Activated T-helper 2 cell treated with anti-CD3 and anti-CD28 coated beads, Interferon-gamma antibody, Interleukin-2, Interleukin-4, amounts not matched to agents 10 μg/mL and 5 μg/mL and 100 μg/mL, durations not matched to agents 14 hours and 24 hours and 36 hours (primary cell): ENCODE measurements at places on chromosomes 1 and 21.

GRCh38 chr1:42679364-42679983, 2.7 kb upstream of the YBX1 start:
- no peak overlapping the region for H3K27ac ChIP-seq
- no peak for DNase-seq
- no peak overlapping the region for H3K4me3 ChIP-seq
- H3K27me3 ChIP-seq: no peaks in the 10 kb centered on the region

DNA sequence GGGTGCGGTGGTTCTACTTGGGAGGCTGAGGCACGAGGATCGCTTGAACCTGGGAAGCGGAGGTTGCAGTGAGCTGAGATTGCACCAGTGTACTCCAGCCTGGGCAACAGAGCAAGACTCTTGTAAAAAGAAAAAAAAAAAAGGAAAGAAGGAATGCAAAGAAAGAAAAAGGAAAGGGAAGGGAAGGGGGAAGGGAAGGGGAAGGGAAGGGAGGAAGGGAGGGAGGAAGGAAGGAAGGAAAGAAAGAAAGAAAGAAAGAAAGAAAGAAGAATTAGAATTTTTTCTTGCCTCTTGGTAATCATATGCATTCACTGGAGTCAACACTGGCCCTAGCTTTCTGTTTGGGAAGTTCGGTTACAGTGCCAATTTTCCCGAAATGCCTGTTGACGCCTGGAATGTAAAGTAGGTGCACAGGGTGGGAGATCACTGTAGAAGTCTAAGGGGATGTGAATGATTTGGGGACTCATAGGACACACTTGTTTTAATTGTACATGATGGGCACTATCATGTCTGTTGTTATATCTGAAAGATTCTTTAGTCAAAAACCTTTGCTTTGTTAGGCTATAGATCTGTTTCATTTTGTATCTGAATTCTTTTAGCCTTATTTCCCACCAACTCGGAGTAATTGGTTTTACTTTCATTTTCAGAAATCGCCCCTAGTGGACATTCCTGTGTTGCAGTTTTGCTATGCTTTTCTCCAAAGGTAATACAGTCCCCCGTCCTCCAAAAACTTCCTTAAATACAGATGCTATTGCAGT, 59.8 kb upstream of the MORC3 start:
- peak overlapping the region; percentile 75 for H3K27ac ChIP-seq
- H3K36me3 ChIP-seq: peaks cover 22% of the 10 kb centered on the region
- peaks cover 21% of the 10 kb centered on the region for H3K4me1 ChIP-seq
- H3K27me3 ChIP-seq: no peaks in the 10 kb centered on the region
- peak overlapping the region; percentile 70 for H3K4me3 ChIP-seq

DNA sequence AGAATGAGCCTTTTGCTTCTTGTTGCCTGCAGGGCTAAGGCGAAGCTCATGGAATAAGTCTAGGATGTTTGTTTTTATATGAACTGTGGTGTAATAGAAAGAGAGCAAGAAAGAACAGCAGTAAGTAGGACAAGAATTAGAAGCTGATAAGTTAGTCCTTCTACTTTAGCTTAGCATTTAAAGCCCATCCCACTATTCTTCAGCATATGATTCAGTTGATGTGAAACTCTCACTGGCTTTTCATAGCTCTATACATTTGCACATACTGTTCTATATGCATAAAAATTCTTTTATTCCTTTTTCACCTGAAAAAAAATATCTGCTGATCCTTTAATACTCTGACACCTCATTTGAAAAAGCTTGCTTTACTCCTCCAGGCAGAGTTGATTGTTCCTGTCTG, 712.0 kb downstream of the USP25 start:
- no peak overlapping the region for H3K4me3 ChIP-seq
- H3K4me1 ChIP-seq: no peaks in the 10 kb centered on the region
- no peaks in the 10 kb centered on the region for H3K36me3 ChIP-seq
- H3K27me3 ChIP-seq: no peaks in the 10 kb centered on the region

GRCh38 chr1:88813471-88813870, 77.9 kb downstream of the GTF2B start:
- no peak overlapping the region for H3K4me3 ChIP-seq
- H3K27ac ChIP-seq: no peak overlapping the region
- H3K36me3 ChIP-seq: peaks cover 34% of the 10 kb centered on the region
- peaks cover 5% of the 10 kb centered on the region for H3K4me1 ChIP-seq
- H3K27me3 ChIP-seq: no peaks in the 10 kb centered on the region

DNA sequence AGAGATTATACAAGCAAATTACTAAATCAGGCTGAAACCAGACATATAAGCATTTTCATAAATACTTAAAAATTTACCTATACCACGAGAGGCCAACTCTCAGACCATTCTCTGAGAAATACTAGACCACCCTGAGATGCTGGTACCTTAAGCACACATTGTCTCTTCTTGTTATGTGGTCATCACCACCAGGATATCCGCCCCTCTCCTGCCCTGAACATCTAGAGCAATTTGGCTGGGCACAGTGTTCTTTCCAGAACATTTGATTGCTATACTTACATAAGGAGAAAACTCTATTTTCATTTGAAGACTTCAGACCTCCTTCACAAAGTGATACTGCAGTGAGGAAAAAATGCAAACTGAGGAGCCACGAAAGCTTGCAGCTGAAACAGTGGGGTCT, 36.2 kb upstream of the DUSP10 start:
- peak overlapping the region; percentile 19 for H3K4me3 ChIP-seq
- H3K36me3 ChIP-seq: no peaks in the 10 kb centered on the region
- DNase-seq: no peak
- peaks cover 84% of the 10 kb centered on the region for H3K4me1 ChIP-seq
- no peaks in the 10 kb centered on the region for H3K27me3 ChIP-seq
- peak overlapping the region; percentile 92 for H3K27ac ChIP-seq

- H3K4me1 ChIP-seq: no peaks in the 10 kb centered on the region
- DNase-seq: no peak
- no peak overlapping the region for H3K4me3 ChIP-seq
- H3K36me3 ChIP-seq: no peaks in the 10 kb centered on the region
- H3K27ac ChIP-seq: no peak overlapping the region
Observed at GRCh38 chr1:37071829-37072228, 37.5 kb upstream of the GRIK3 start.

DNA sequence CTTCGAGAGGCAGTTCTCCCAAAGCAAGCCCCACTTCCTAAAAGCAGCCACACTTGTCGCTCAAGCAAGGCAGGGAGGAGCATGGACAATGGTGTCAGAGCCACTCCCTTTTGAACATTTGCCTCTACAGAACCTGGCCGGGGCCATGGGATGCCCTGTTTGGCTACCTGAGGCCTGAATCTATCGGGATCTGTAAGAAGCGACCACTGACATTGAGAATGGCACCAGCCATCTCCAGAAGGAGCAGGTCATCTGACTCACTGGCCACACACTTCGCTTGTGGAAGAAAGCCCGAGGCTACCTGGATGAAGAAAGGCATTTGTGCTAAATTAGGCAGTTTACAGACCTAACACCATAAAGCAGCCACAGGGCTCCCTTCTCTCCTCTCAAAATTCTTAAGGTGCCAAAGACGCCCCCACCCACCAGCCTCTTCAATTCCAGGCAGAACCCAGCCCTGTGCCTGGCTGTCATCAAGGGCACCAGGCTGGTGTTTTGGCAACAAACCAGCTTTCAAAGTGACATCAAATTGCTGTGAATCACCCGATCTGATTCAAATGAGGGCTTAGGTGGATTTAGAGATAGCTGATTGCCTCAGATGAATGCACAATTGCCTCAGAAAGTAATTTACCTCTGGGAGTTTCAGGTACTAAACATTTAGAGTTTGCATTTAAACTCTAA, 104.8 kb downstream of the ETS2 start:
- H3K36me3 ChIP-seq: no peaks in the 10 kb centered on the region
- H3K4me1 ChIP-seq: peaks cover 16% of the 10 kb centered on the region
- no peak for DNase-seq
- H3K27me3 ChIP-seq: no peaks in the 10 kb centered on the region
- no peak overlapping the region for H3K4me3 ChIP-seq

DNA sequence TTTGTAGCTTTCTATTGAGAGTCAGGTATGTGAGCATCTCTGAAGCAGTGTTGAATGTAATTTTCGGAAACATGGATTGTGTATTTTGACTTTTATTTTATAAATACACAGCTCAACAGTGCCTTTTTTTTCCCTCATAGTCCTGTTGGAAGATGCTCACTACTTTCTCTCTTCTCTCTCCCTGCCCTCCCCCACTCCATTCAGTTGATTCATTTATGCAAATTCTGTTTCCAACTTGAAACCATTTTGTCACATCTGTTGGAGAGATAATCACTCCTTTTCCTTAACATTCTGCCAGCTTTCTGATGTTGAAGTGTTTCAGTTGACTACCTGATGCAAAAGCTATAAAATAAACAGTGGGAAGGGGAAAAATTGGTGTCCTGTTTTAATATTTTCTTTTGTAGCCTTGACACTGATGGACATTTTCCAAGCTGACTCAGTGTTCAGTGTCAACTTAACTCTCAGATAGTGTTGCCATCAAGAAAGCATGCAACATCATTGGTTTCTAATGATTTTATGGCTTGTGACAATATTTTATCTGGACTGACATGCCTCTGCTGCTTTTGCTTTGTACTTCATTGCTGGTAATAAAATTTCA, 194.5 kb downstream of the HS2ST1 start:
- peaks cover 2% of the 10 kb centered on the region for H3K4me1 ChIP-seq
- DNase-seq: no peak
- H3K27ac ChIP-seq: no peak overlapping the region
- H3K27me3 ChIP-seq: no peaks in the 10 kb centered on the region
- H3K36me3 ChIP-seq: peaks cover 8% of the 10 kb centered on the region

GRCh38 chr1:112911506-112912220, 44.3 kb downstream of the SLC16A1 start:
- no peaks in the 10 kb centered on the region for H3K27me3 ChIP-seq
- no peak overlapping the region for H3K4me3 ChIP-seq
- H3K27ac ChIP-seq: no peak overlapping the region
- DNase-seq: no peak
- no peaks in the 10 kb centered on the region for H3K4me1 ChIP-seq

- peaks cover 18% of the 10 kb centered on the region for H3K27me3 ChIP-seq
- H3K27ac ChIP-seq: no peak overlapping the region
- no peak overlapping the region for H3K4me3 ChIP-seq
- DNase-seq: no peak
- peaks cover 7% of the 10 kb centered on the region for H3K36me3 ChIP-seq
Observed at GRCh38 chr1:184858288-184858687, 103.6 kb upstream of the EDEM3 start.

- peaks cover 56% of the 10 kb centered on the region for H3K4me1 ChIP-seq
- H3K27ac ChIP-seq: peak overlapping the region; percentile 91
- H3K4me3 ChIP-seq: peak overlapping the region; percentile 80
- peaks cover 56% of the 10 kb centered on the region for H3K36me3 ChIP-seq
- H3K27me3 ChIP-seq: no peaks in the 10 kb centered on the region
- DNase-seq: no peak
Observed at GRCh38 chr1:110876748-110877341, 3.9 kb downstream of the CD53 start.

DNA sequence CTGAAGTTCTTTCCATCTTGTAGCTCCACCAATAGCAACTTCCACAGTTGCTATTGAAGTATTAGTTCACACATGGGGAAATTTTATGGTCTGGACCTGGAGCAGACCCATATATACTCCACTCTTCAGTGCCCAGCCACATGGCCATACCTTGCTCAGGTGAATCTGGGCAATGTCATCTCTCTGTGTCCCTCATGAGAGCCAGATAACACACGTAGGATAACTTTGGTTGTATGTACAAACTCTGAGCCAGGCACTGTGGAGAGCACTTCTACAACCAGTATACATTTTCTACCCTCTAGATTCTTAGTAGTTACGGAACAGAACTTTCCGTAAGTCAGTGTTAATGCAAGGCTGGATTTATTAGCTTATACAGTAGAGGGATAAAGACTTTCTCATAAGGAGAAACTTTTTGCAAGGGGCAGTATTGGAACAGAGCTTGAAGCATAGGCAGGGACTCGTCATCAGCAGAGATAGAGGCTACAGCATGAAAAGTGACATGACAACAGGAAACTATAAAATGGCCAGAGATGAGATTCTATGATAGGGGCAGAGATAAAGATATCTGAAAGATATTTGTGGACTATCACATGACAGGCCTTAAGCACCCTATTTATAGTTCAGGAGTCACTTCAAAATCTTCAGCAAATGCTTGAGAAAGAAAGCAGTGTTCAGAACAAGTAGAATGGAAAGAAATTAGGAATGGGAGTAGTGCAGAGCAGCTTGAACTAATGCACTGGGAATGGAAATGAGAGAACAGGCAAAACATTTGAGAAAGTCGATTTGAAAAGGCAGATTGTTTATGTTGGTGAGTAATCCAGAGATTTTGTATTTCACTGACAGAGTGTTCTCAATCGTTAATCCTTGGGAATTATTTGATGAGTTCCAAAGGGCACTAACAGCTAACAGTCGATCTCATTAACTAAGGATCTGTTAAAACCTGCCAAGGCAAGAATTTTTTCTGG, 481.8 kb downstream of the USP25 start:
- no peak overlapping the region for H3K27ac ChIP-seq
- no peaks in the 10 kb centered on the region for H3K4me1 ChIP-seq
- H3K36me3 ChIP-seq: no peaks in the 10 kb centered on the region
- H3K4me3 ChIP-seq: no peak overlapping the region
- DNase-seq: no peak
- H3K27me3 ChIP-seq: no peaks in the 10 kb centered on the region

- no peaks in the 10 kb centered on the region for H3K36me3 ChIP-seq
- H3K4me1 ChIP-seq: peaks cover 5% of the 10 kb centered on the region
- DNase-seq: peak; percentile 24
Observed at GRCh38 chr1:230753586-230754251, 6.5 kb downstream of the CAPN9 start.

GRCh38 chr1:67860776-67861175, 27.5 kb upstream of the GNG12 start:
- no peak overlapping the region for H3K27ac ChIP-seq
- no peak for DNase-seq
- no peaks in the 10 kb centered on the region for H3K36me3 ChIP-seq
- no peak overlapping the region for H3K4me3 ChIP-seq
- no peaks in the 10 kb centered on the region for H3K4me1 ChIP-seq

DNA sequence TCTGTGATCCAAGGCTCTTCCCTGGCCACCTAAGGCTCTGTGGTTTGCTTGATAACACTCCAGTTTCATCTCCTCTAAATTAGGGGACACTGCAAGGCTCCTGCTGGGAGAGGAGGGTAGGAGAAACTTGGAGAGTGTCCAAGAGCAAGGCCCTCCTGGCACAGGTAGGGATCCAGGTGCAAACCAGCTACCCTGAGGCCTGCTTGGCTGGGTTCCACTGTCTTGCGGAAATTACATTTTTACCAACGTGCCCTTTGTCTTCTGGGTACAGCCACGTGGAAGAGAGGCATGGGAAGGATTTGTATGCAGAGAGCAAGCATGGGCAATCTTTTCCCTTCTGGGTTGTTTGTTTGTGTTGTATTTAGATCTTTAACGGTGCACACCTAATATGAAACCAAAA, 132.5 kb downstream of the PRDM2 start:
- no peaks in the 10 kb centered on the region for H3K36me3 ChIP-seq
- H3K27ac ChIP-seq: no peak overlapping the region
- H3K4me3 ChIP-seq: no peak overlapping the region
- H3K27me3 ChIP-seq: no peaks in the 10 kb centered on the region
- DNase-seq: no peak

DNA sequence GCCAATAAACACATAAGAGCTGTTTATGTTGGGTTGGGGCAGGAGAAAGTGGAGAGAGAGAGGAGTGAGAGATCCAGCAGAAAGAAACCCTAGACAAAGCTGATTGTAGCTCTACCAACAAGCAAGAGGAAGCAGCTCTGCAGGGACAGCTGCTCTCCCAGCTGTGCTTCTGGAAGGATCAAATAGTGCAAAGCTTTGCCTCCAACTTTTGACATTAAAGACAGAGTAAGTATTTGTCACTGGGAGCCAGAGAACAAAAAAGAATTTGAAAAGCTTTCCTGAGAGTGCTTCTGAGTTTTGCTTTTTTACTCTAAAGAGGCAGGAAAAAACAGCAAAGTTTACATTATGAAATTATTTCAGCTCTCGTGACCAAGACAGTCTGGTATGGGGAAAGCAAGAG, 28.5 kb upstream of the C1orf198 start:
- no peak overlapping the region for H3K4me3 ChIP-seq
- H3K4me1 ChIP-seq: no peaks in the 10 kb centered on the region
- H3K36me3 ChIP-seq: no peaks in the 10 kb centered on the region
- peaks cover 6% of the 10 kb centered on the region for H3K27me3 ChIP-seq
